ENCODE measurements at places on chromosomes 7 and 10. TPM values are rescaled to one million over a fixed set of nuclear protein-coding genes. Genes with fewer than 3 reads are reported as not detected.

CLRN3 gene
- 49.0 TPM for total RNA-seq

PTCD1 gene
- 11.3 TPM for total RNA-seq

DNA sequence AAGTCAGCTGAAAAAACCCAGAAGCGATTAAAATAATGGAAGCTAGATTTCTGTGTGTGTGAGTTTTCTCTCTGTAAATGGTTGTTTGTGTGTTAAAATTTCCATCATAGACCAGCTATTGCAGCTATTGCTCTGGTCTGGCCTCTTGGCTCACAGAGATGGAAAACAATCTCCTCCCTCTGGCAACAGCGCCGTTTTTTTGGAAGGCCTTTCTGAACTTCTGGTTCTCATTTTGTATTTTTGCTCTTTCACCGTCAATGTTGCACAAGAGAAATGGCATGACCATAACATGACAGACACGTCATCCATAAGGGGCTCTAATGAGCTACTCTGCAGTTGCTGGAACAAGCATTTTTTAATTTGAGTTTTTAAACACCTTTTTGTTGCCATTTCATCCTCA, 91.0 kb downstream of the CUBN start:
- DNase-seq = no peak

- DNase-seq = no peak
Measured at GRCh38 chr10:73910401-73910763, 550 bp upstream of the PLAU start.

- no peak for DNase-seq
Measured at GRCh38 chr10:30758338-30758737, 128.8 kb upstream of the LYZL2 start.

GRCh38 chr7:101884671-101885596, 67.5 kb downstream of the CUX1 start:
- no peak for DNase-seq

DNA sequence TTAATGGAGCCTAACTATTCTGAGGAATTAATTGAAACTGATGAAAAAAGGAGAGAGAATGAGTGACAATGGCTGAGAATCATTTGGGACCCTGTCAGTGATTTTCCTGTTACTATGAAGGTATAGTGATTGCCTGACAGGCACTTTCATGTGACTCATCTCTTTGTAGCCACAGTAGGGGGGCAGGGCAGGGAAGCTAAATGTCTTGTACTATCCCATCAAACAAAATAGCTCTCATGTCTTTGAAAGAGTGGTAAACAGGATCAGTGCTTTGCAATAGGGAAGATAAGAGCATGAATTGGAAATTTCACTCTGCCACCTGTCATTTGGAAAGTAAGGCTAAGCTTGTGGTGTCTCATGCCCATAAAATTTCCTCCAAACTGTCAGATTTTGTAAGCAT, 94.5 kb upstream of the GSDME start:
- no peak for DNase-seq

- DNase-seq = no peak
Measured at GRCh38 chr10:93245147-93245546, 171.5 kb downstream of the CYP26A1 start.

GRCh38 chr7:107596881-107597581, 17.0 kb downstream of the BCAP29 start:
- no peak for DNase-seq
